Fibroblast of gingiva (primary cell): ENCODE measurements at places on chromosomes 1 and 21.

GRCh38 chr1:115665319-115666096 is 23.7 kb downstream of the VANGL1 start:
- no peak for DNase-seq

DNA sequence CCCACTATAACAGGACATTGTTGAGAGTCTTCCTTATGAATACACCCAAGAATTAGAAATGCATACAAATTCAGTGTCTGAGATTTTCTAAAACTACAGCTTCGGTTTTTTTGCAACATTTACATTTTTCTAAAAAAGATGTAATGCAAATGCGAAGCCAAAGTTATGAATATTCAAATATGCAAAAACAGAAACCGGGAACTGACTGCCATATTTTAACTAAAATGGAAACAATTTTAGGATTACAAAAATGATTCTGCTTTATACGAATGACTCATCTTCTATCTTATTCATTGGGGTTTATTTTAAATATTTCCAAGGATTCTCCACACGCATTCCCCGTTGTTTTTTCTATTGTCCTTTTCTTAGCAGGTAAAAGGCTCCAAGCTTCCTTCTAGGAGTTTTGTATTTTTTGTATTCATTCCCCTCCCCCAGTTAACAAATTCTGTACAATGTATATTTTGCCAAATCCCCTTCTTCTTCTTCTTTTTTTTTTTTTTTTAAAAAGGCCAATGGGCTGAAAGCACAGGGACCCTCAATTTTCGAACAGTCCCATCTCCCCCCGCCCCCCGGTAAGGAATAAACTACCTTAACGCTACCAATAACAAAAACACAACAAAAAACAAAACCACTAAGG is 1.0 kb downstream of the ARPC5 start:
- no peak for DNase-seq

DNA sequence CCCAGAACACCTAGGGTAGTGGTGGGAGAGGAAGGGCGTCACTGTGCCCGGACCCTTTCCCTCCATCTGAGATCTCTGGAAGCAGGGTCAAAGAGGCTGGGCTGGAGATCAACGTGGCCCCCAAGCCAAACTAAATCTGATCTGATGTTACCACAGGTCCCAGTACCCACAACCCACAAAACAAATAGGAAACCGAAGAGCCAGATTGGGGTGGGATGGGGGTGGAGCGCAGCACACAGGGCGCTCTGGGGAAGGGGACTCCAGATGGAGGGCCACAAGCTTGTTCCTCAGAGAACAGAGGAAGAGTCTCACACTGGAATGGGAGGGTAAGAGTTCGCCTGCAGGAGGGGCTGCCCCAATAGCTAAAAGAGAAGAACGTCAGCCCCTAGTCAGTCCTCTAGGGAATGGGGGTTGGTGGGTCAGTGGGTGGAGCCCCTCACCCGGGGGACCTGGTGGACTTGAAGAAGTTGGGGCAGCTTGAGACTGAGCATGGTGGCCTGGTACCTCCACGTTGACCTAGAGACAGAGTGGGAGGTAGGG is 1.5 kb downstream of the PAQR6 start:
- no peak for DNase-seq

DNA sequence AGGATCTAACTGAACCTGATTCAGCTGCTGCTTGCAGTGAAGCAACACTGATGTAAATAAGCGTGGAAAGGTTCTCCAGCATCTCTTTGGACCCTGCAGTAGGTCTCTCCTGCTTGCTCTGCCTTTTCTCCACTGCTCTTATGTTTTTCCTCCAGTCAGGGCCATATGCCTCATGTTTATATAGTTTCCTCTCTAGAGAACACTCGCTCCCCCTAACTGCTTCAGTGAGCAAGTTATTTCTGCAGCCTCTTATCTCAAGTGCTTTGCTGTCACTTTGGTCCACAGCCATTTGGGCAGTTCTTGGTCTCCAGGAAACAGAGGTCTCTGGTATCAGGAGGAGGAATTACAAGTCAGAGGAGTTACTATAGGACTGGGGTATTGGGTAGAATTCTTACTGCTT is 5.3 kb downstream of the PRUNE1 start:
- DNase-seq = no peak

- DNase-seq = peak; percentile 89
These were observed 8.2 kb upstream of the SSX2IP start for GRCh38 chr1:84698151-84699110.

DNA sequence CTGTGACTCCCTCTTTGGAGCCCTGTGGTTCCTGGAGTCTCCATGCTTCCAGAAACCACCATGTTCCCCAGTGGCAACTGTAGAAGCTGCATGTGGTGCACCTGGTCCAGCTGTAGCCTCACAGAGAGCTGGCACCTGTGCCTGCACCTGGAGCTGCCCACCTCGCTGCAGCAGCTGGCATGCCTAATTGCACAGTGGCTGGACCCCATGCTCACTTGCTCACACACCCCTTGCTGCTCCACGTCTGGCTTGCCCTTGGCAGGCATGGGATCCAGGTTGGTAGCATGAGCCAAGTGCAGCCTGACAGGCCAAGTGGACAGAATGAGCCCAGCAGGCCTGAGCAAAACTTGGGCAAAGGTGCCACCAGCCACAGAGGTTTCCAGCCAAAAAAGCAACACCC is 680.1 kb downstream of the MATN1 start:
- no peak for DNase-seq

- DNase-seq = no peak
These were observed 30.5 kb downstream of the DEGS1 start for GRCh38 chr1:224213438-224214119.

DNA sequence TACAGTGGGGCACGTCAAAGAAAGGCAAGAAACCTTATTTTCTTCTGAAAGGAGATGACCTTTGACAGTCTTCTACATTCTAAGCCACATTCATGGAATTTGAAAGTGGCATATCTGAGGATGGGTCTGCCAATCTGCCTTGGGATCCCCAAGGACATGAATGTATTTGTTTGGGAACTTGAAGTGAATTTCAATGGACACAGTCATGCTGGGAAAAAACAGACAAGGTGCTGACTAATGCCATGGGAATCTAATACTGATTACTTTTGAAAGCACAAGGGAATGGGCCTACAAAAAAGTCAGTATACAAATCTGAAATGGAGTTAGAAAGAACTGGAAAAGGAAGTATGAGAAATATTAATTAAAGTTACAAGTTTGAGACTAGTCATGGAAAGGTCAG is 128.8 kb downstream of the KCNJ6 start:
- DNase-seq = peak; percentile 59

GRCh38 chr1:5717031-5717682 is 275.1 kb downstream of the NPHP4 start:
- DNase-seq = no peak

DNA sequence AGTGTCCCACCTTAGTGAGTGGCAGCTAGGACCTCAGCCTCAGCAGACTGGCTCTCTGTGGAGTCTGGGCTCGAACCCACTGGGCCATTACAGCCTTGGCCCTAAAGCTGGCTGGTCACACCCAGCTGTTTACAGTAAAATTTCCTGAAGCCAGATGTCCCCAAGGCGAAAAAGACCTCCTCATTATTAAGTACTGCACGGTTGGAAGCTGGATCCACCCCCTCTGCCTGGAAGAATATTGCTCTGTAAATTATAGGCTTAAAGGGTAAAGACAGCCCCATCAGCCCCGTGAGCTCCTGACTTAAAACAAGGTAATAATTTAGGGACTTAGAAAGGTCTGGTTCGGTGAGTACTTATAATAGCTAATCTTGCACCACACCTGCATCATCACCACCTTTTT is 30.3 kb upstream of the TMEM51 start:
- DNase-seq = no peak

DNA sequence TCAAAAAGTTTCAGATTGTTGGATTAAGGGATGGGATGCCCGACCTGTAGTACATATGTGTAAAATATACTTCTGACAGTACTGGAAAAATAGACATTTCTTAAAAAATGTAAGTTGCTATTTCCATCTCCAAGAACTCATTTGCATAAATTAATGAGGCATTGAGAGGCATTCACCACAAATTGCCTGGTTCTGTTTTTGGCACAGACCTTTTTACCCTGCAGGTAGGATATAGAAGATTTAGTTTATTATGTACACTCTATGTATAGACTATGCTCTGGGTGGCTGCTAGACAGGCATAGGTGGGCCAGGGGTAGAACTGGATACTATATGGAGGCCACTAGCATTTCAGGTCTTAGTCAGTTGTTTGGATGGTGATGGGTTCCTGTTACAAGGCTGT is 8.0 kb downstream of the CCDC17 start:
- no peak for DNase-seq

GRCh38 chr1:15758953-15759661 is 512 bp downstream of the FBLIM1 start:
- DNase-seq = peak; percentile 26

DNA sequence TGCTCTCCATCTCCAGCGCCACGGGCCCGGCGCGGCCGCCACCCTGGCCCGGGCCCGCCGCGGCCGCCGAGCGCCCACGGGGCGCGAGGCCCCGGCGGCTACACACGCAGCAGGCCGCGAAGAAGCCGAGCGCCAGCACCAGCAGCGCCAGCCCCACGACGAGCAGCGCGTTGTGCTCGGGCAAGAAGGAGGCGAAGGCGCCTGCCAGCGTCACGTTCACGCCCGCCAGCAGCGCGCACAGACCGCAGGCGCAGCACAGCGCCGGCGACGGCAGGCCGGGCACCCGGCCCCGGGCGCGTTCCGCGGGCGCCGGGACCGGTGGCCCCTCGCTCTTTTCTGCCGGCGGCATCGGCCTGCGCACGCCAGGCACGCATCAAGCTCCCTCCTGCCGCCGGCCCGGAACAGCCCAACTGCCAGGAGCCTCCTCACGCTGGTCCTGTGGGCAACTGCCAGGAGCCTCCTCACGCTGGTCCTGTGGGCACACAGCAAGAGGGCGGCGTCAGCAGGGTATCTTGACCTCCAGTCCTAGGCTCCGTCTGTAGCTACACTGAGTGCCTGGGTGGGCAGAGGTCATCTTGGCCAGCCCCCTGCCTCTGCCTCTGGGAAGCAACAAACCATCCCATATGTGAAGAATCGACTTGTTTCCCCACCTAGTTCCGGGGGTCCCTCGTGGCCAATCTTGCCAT is 18.1 kb downstream of the KNCN start:
- peak; percentile 33 for DNase-seq

- no peak for DNase-seq
These were observed 43.4 kb downstream of the ROR1 start for GRCh38 chr1:63817152-63817667.

- DNase-seq = no peak
These were observed 1.6 kb downstream of the UROD start for GRCh38 chr1:45013551-45014209.

GRCh38 chr1:160777486-160778089 is 18.4 kb upstream of the LY9 start:
- no peak for DNase-seq

GRCh38 chr1:66943361-66943969 is 18.7 kb downstream of the MIER1 start:
- DNase-seq = no peak

DNA sequence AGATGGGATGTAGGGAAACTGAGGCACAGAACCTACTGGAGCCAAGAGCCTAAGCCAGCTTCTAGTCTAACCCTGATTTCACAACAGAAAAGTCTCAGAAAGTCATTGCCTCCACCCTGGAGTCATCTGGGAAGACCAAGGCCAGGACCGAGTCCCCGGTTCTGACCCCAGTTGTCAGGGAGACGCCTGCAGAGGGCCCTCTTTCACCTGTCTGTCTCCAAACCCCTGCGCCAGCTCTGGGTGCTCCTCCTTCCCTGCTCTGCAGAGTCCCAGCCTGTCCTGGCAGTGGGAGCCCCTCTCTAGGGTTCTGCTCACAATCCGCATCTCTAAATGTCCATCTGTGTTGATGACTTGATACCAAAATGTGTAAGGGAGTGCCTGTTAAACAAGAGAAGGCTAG is 149.7 kb downstream of the PGBD5 start:
- DNase-seq = no peak

GRCh38 chr1:247487057-247487456 is 29.2 kb upstream of the OR2B11 start:
- no peak for DNase-seq

DNA sequence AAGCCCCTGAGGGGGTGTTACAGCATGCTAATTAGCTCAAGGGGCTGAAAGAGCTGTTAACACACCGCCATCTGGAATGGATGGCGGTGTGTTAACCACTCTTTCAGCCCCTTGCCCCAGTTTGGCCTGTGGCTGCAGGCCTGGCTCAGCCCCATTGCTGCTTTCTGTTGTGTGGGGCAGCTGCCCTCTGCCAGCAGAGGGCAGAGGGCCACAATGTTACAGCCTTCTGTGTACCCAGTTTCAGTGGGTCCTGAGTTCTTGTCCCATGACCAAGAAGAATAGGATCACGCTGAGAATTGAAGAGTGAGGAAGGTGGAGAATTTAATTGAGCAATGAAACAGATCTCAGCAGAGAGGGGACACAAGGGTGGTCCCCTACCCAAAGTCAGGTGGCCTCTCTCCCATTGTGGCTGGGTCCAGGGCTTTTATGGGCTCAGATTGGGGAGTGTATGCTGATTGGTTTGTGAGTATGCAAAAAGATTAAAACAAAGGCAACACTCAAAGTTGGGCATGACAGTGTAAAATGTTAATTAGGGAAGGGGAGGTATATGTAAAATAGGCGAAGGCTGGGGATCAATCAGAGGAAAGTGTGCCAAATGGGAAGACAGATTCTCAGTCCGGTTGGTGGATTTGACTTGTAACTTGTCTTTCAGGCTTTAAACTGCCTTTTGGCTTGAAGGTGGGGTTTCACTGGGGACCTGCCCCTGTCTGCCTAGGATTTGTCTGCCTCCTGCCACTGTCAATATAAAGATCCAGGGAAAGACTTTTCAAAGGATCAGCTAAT is 142.2 kb downstream of the RABGAP1L start:
- no peak for DNase-seq

GRCh38 chr1:235076504-235077162 is 52.0 kb downstream of the TOMM20 start:
- no peak for DNase-seq

DNA sequence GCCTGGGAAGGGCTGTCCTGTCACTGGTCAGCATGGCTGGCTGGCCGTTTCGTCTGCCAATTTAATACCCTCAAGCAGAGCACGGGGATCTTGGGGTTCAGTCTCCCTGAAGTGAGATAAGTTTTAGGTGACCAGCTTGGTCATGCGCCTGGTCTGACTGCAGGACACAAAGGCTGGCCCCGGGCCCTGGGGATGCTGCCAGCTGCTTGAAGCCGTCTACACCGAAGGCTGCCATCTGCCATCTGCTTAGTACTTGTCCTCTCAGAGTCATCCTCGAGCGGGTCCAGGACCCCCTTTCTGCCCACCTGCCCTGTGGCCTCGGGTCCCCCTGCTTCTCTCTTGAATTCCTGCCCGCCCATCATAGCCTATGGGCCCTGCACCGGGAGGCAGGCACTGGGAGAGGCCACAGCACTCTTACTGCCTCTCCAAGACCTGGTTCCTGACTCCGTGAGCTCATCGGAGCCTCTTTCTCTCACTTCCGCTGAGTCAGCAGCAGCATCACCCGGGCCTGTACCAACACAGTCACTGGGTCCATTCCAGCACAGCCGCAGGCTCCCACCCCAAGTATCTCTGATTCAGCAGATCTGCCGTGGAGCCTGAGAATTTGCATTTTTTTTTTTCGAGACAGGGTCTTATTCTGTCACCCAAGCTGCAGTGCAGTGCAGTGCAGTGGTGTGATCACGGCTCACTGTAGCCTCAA is 7.0 kb downstream of the FBLIM1 start:
- peak; percentile 68 for DNase-seq
